GM23248 (cell line): ENCODE measurements at places on chromosomes 3 and 15. TPM values are rescaled to one million over a fixed set of nuclear protein-coding genes. Genes with fewer than 3 reads are reported as not detected.

The GOLGA6L7 gene
- not detected in 2 replicates for total RNA-seq

- peak; percentile 86 for DNase-seq
Observed at GRCh38 chr15:77974098-77974414, 103.5 kb downstream of the TBC1D2B start.

GRCh38 chr3:190070622-190071347 is 49.9 kb downstream of the P3H2 start:
- no peak for DNase-seq

DNA sequence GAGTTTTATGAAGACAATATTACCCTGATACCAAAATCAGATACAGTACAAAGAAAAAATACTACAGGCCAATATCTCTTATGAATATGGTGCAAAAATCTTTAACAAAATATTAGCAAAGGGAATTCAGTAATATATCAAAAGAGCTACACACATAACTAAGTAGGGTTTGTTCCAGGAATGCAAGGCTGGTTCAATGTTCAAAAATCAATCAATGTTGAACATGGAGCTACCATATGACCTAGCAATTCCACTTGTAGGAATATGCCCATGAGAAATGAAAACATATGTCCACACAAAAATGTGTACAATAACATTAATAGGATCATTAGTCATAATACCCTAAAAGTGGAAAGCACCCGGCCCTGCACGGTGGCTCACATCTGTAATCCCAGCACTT is 7.8 kb downstream of the OCA2 start:
- DNase-seq: no peak

GRCh38 chr3:59884409-59884808 is 834.6 kb upstream of the CFAP20DC start:
- no peak for DNase-seq

The B3GALNT1 gene
- 3.4 and 8.1 TPM in 2 replicates for total RNA-seq

- DNase-seq: peak; percentile 75
Observed at GRCh38 chr15:22979238-22980188, 655 bp downstream of the CYFIP1 start.

DNA sequence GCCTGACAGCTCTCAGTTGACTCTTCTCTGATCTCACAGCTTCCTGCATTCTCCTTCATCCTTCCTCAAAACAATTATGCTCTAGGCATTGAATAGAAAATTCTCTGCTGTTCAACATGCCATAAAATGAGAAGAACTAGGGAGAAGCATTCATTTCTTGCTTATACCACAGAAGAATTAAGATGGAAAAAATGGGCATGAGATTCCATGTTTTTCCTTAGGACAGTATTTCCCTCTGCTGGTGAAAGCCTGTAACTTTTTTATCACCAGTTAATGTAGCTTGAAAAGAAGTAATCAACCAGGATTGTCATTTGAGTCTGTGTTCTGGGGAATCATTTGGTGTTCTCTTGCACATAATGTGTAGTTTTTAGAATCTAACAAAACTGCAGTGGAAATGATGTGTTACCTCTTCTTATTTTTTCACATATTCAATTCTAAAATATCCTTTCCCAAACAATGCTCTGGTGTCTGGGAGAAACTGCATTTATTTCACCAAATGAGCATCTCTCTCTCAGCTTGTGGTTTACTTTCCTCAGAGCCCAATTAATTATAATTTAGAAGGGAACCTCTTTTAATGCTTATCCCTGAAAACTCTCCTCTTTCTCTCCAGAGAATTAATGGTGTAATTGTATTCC is 92.8 kb upstream of the DCBLD2 start:
- DNase-seq: peak; percentile 74

The PLA2G4E gene
- not detected in 2 replicates for total RNA-seq

- DNase-seq: peak; percentile 35
Observed at GRCh38 chr3:187016639-187017345, 86.5 kb downstream of the ST6GAL1 start.
